ENCODE measurements at places on chromosomes 4 and X. TPM values are rescaled to one million over a fixed set of nuclear protein-coding genes. Genes with fewer than 3 reads are reported as not detected.

DNA sequence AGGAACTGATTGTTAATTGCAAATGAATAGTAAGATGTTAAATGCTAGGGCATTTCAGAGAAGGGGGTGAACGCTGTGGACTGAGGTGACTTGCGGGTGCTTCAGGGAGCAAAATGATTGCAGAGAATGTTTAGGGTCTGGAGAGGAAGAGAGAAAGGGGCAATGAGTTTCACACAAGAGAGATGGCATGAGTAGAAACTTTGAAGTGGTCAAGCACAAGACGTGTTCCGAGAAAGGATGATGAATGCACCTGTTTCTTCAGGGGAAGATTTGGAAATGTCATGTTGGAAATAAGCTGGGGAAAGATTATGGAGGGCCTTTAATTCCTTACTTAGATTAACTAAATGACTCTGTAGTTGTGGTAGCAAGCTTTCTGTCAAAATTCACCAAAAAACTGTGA is 43.4 kb downstream of the DTHD1 start:
- H3K4me1 ChIP-seq = no peaks in the 10 kb centered on the region
- H3K36me3 ChIP-seq = no peaks in the 10 kb centered on the region
- H3K27me3 ChIP-seq = no peaks in the 10 kb centered on the region

The TREX2 gene
- 0.78 TPM for polyA plus RNA-seq

DNA sequence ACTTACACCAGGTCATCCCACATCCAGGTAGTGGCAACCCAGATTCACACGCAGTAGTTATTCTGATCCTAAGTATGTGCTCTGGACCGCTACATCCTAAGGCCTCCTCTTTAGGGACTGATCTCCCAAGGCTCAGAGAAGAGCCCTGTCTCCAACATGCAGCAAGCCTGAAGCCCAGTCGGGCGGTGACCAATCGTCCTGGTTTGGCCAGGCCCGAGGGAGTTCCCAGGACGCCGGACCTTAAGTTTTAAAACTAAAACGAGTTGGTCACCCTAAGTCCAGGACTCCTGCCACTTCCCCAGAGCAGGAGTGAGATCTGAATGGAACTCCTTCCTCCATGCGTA is 385 bp downstream of the LYAR start:
- peak overlapping the region; percentile 78 for H3K4me3 ChIP-seq
- H3K36me3 ChIP-seq = peaks cover 28% of the 10 kb centered on the region
- H3K4me1 ChIP-seq = peaks cover 15% of the 10 kb centered on the region
- H3K27me3 ChIP-seq = no peaks in the 10 kb centered on the region
- H3K27ac ChIP-seq = no peak overlapping the region
- DNase-seq = no peak

The UCP1 gene
- not detected for polyA plus RNA-seq

GRCh38 chr4:37561803-37562207 is 124.4 kb downstream of the RELL1 start:
- DNase-seq = no peak
- no peak overlapping the region for H3K27ac ChIP-seq
- no peaks in the 10 kb centered on the region for H3K4me1 ChIP-seq
- no peak overlapping the region for H3K4me3 ChIP-seq

DNA sequence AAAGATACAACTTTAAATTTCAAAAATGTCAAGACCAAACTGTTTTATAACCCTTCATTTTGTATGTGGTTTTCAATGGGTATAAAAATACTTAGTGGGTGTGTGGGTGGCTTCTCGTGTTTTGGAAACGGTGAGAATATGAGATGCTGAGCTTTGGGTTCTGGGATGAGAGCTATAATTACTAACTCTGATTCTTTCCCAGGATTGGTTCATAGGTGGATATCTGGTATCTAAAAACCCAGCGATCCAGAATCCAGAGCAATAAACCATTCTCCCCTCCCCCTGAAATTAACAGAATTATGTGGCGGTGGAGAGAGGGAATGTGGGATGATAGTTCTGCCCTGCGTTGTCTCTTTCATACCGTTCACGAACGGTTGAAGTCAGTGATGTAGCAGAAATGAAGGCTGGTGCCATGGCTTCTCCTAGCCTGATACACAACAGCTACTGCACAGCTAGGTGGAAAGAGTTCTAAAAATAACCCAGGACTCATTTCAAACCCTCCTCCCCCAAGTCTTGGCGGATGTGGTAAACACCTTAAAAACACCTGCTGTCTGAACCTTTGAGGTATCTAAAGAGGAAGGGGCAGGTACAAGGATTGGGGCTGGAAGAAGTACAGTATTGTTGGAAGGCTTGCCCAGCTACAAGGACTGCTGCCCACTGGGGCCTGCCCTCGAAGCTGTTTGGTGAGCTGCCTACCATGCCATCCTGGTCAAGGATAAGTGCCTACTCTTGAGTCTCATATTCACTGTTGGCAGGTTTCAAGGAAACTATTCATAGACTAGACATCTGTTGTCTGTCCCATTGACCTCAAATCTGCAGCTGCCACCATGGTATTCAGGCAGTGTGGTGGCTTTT is 44.5 kb downstream of the SEPTIN11 start:
- H3K27me3 ChIP-seq = no peaks in the 10 kb centered on the region
- no peak overlapping the region for H3K27ac ChIP-seq
- DNase-seq = no peak
- peaks cover 43% of the 10 kb centered on the region for H3K36me3 ChIP-seq
- H3K4me3 ChIP-seq = no peak overlapping the region

GRCh38 chr4:54547299-54548097 is 110.3 kb upstream of the KIT start:
- H3K27me3 ChIP-seq = no peaks in the 10 kb centered on the region
- DNase-seq = no peak
- 0 out of 2 replicates have a peak, but pooled peaks cover 3% of the 10 kb centered on the region for H3K4me1 ChIP-seq
- no peak overlapping the region for H3K4me3 ChIP-seq
- no peaks in the 10 kb centered on the region for H3K36me3 ChIP-seq

DNA sequence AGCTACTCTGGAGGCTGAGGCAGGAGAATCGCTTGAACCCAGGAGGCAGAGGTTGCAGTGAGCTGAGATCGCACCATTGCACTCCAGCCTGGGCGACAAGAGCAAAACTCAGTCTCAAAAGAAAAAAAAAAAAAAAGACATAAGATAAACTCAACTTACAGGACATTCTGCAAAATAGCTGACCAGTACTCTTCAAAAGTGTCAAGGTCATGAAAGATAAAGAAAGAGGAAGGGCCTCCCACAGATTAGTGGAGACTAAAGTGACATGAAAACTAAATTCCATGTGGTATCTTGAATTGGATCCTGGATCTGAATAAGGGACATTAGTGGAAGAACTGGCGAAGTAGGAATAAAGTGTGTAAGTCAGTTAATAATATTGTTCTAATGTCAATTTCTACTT is 63.3 kb downstream of the ZNF182 start:
- H3K27ac ChIP-seq = no peak overlapping the region
- DNase-seq = no peak
- H3K4me3 ChIP-seq = no peak overlapping the region
- no peaks in the 10 kb centered on the region for H3K36me3 ChIP-seq

The CT45A3 gene
- not detected for polyA plus RNA-seq

- H3K36me3 ChIP-seq = no peaks in the 10 kb centered on the region
- no peak for DNase-seq
- H3K27me3 ChIP-seq = no peaks in the 10 kb centered on the region
- H3K27ac ChIP-seq = no peak overlapping the region
Measured at GRCh38 chr4:151955721-151956380, 195.0 kb upstream of the GATB start.

The GABRE gene
- 8.1 TPM for polyA plus RNA-seq

DNA sequence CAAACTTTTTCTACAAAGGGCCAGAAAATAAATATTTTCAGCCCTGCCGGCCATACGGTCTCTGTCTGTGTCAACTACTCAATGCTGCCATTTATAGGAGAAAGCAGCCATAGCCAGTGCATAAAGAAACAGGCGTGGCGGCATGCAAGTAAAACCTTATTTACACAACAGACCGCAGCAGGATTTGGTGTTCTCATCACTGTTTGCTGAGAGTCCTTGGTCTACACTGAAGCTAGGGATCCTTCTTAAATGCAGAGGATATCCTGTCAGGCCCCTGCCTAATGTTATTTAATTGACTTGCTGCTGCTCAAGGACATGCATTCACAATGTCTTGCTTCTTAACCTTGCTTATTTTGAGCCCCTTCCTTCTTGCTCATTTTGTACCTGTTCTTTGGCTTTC is 54.7 kb downstream of the CPE start:
- peaks cover 5% of the 10 kb centered on the region for H3K4me1 ChIP-seq
- no peaks in the 10 kb centered on the region for H3K36me3 ChIP-seq
- no peaks in the 10 kb centered on the region for H3K27me3 ChIP-seq
- H3K27ac ChIP-seq = no peak overlapping the region
- no peak for DNase-seq

GRCh38 chr4:74263551-74263950 is 44.7 kb upstream of the EPGN start:
- no peaks in the 10 kb centered on the region for H3K27me3 ChIP-seq
- H3K27ac ChIP-seq = no peak overlapping the region

GRCh38 chr4:101292901-101293300 is 54.4 kb downstream of the PPP3CA start:
- peaks cover 2% of the 10 kb centered on the region for H3K4me1 ChIP-seq
- no peaks in the 10 kb centered on the region for H3K36me3 ChIP-seq
- no peak overlapping the region for H3K4me3 ChIP-seq
- no peaks in the 10 kb centered on the region for H3K27me3 ChIP-seq
- H3K27ac ChIP-seq = no peak overlapping the region
- DNase-seq = no peak

DNA sequence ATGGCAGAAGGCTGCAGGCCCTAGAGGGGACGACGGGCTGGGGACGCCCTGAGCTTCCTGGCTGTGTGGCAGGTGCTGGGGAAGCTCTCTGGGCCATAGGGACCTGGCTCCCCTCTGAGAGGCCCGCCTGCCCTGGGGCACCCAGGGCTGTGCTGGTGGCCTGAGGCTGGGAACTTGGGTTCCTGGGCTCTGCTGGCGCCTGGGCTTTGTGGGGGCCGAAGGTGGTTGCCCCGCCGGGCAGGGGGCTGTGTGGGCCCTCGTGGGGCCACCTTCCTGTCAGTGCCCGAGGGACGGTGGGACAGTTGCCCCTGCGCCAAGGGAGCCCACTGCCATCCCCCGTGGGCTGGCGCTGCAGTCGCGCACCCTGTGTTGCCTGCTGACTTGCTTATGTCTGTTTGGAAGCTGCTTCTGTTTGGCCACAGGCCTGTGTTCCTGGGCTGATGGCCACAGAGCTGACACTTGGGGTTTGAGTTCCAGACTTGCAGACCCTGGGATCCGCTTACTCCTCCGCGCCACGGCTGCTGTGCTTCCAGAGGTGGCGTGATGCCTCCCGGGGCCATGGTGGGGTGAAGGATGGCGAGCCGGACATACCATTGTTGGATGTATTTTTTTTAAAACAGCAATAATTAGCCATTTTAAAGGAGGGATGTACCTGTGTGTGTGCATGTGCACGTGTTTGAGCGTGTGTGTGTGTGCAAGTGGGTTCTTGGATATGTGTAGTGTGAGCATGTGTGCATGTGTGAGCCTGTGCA is 8.5 kb downstream of the NAT8L start:
- H3K36me3 ChIP-seq = no peaks in the 10 kb centered on the region
- DNase-seq = no peak
- H3K4me3 ChIP-seq = no peak overlapping the region

The SGMS2 gene
- polyA plus RNA-seq = 0.86 TPM

GRCh38 chr4:73803213-73803612 is 33.3 kb upstream of the CXCL6 start:
- no peaks in the 10 kb centered on the region for H3K27me3 ChIP-seq
- H3K36me3 ChIP-seq = no peaks in the 10 kb centered on the region
- no peak overlapping the region for H3K27ac ChIP-seq

GRCh38 chr4:76011700-76012387 is 4.5 kb upstream of the CXCL9 start:
- H3K4me1 ChIP-seq = 0 out of 2 replicates have a peak, but pooled peaks cover 5% of the 10 kb centered on the region
- no peaks in the 10 kb centered on the region for H3K36me3 ChIP-seq
- peak overlapping the region; percentile 20 for H3K27ac ChIP-seq

DNA sequence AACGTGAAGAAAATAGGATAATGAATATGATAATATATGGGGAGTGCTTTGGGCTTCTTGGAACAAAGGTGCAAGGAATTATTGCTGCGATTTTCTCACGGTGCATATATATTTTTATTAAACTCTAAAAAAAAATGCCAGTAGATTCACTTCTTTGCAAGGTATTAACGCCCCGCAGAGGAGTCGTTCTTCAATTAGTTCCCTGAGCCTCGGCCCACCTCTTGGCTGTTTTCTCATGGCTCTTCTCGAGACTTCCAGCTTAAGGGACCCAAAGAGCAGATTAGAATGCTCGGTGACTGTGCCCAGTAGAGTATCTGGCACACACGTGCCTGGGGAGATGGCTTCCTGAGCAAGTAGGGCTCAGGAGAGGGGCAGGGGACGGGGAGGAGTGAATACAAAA is 367.4 kb downstream of the MID1IP1 start:
- H3K27me3 ChIP-seq = peaks cover 17% of the 10 kb centered on the region
- DNase-seq = no peak
- H3K27ac ChIP-seq = no peak overlapping the region
- H3K36me3 ChIP-seq = no peaks in the 10 kb centered on the region
- no peaks in the 10 kb centered on the region for H3K4me1 ChIP-seq

DNA sequence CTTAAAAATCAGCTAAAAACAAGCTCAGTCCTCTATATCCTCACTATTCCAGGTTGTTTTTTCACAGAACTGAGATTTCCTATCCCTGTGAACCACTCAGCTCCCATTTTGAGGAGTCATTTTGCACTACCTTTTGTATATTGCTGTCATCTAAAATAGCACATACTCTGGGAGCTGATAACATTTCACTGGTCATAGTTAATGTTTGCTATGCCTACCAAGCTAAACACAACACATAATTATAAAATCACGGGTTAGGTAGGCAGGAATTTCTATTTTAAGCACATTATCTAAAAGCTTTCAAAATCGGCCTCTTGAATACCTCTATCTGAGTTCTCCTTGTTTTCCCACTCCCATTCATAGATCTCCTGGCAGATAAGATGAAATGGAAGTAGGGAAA is 882.0 kb upstream of the INTU start:
- H3K4me3 ChIP-seq = no peak overlapping the region
- no peak overlapping the region for H3K27ac ChIP-seq
- no peaks in the 10 kb centered on the region for H3K4me1 ChIP-seq
- DNase-seq = no peak

All from SK-N-SH (cell line).